Epithelial cell of proximal tubule (primary cell): ENCODE measurements at places on chromosomes 4 and X. TPM values are rescaled to one million over a fixed set of nuclear protein-coding genes. Genes with fewer than 3 reads are reported as not detected.

DNA sequence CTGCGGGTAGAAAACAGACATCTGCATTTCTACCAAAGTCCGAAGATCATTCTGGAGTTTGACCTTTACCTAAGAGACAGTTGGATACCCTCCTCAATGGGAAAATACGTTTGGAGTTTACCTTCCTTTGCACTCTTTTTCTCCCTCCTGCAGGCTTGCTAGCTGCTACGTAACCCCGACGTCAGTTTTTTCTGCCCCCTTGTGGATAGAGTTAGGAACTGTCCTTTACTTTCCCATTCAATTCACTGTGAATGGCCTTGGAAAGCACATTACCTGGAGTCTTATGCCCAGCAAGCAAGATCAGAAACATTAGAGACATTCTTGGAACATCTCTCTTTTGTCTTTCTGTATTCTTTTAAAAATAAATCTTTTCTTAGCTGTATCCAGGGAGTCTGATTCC is 250.7 kb downstream of the NAP1L3 start:
- DNase-seq, result no peak

DNA sequence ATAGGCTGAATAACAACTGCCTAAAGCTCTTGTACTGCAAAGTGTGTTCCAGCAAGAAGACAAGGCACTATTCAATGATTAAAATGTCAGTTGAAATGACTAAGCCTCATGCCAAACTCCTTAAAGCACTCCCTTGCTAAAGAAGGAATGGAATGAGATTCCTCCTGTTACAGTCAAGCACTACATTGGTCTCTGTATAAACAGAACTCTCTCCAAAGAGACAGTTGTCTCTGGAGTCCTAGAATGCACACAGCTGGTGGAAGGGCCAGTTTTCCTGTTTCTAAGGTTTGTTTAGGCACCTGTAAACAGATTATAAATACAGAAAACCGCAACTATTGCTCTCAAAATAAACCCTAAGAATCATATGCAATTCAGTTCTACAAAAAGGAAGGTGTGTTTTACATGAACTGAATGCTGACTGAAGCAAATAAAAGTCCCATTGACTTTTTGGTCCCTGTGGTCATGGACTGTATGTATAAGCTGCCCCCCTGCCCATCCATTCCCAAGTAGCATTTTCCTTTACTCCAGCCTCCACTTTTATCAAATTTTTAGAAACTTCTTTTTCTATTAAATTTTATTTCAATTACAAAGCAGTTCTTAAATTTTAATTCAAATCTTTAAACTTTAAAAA is 47.0 kb downstream of the FAT1 start:
- DNase-seq, result peak; percentile 87

- no peak for DNase-seq
Observed at GRCh38 chrX:39248330-39248729, 447.1 kb downstream of the MID1IP1 start.

- DNase-seq, result no peak
Observed at GRCh38 chr4:88169298-88169697, 10.9 kb upstream of the ABCG2 start.

DNA sequence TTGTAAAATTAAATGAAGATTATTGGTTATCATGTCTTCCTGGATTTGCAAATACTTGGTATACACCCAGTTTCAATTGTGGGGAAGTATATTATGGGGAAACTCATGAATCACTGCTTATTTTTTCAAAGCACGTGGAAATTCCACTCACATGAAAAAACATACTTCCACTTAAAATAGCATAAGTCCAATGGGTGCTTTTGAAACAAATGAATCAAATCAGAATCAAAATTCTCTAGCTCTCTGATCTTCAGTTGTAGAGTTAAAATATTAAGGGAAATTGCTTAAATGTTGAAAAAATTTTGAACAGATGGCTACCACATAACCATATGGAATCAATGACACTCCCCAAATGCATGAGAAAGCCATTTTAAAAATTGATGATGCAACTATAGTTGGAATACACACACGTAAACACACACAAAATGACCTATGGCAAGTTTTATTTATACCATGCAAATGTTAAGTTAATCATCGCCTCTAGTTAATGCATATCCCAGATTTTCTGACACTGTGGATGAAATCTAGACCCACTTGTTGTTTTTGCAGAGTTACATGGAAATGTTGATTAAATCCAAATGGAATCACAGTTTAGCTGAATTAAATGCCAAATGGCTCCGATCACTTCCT is 93.2 kb downstream of the ARSF start:
- DNase-seq, result no peak

GRCh38 chr4:122705009-122705408 is 27.5 kb upstream of the BBS12 start:
- no peak for DNase-seq

GRCh38 chr4:100721077-100721476 is 203.3 kb upstream of the EMCN start:
- no peak for DNase-seq

GRCh38 chr4:113987382-113987941 is 8.0 kb upstream of the ARSJ start:
- no peak for DNase-seq

DNA sequence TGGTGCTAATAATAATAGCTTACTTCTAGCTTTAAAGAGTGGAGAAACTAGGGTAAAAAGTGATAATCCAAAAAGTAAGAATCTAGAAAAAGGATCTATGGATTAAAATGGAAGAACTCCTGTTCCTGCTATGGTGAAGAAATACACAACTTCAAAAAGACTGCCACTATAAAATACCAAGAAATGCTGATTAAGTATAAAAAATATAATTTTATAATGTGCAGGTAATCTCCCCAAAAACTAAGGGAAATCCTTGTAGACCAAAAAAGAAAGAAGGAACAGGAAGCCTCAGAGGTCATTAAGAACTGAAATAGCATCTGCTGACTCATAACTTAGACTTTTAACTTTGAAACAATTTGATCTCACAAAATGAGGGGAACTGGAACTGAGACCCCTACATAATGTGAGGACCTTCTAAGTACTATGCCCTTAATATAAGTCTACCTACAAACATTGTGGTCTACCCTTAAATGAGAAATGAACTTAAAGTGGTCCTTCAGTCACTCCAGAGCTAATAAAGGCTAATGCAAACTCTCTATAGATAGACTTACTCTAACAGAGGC is 50.6 kb upstream of the SRPX start:
- no peak for DNase-seq

The TAPT1 gene
- 7.0 and 12.7 TPM in 2 replicates for total RNA-seq

DNA sequence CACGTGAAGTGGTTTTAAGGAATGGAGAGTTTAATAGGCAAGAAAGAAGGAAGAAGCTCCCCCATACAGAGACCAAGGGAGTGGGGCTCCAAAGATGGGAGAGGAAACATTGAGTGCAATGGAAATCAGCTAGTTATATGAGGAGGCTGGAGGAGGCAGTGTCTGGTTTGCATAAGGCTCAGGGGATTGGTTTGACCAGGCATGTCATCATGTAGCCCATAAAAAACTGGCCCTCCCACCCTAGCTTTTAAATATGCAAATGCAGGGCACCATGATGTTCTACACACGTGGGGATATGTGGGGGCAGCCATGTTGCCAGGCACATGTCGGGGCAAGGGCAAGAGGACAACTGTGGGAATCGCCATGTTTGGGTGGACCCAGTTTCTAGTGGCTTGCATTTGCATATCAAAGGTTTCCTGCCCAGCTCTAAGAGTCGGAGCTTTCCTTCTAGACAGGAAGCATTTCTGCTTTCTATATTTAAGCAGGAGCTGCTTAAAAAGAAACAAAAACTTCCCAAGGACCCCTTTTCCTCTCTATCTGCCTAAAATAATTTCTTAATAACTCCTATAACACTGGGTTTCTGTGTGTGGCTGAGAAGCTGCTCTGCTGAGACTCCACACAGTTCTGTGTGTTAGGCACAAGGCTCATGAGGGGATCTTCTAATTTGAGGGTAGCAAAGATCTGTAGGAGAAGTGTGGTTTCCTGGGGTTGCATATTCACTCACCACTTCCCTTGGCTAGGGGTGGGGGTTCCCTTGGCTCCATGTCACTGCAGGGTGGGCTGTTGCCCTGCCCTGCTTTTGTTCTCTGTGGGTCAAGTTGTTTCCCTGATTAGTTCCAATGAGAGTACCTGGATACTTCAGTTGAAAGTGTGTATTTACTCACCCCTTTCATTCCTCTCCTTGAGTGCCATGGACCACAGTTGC is 113.5 kb downstream of the VSIG4 start:
- no peak for DNase-seq

- DNase-seq, result no peak
Observed at GRCh38 chrX:81875800-81876199, 673.9 kb downstream of the SH3BGRL start.

DNA sequence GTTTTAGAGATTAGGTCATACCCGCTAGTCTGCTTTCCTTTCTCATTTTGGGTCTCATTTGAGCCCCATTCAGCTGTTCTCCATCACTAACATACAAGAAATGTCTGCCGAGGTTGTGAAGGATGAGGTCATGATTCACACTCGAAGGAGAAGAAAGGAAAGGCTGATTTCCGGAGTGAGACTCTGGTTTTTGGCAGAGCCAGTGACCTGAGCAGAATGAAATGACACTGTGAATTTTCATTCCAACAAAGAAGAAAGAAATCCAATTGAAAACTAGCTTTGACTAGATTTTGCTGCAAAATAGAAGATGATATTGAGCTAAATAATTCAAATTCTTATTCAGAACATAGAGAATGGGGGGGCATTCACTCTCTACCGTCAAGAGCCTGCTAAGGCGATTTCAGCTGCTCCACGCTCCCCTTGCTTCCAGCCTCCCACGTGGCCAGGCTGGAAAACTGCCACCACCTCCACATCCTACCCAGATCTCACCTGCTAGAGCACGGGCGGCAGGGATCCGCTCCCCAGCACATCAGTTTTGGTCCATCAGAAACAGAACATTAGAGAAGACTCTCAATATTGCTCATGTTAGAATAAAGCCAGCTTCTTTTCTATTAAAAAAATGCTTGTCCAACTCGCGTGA is 39.0 kb downstream of the F11 start:
- no peak for DNase-seq

DNA sequence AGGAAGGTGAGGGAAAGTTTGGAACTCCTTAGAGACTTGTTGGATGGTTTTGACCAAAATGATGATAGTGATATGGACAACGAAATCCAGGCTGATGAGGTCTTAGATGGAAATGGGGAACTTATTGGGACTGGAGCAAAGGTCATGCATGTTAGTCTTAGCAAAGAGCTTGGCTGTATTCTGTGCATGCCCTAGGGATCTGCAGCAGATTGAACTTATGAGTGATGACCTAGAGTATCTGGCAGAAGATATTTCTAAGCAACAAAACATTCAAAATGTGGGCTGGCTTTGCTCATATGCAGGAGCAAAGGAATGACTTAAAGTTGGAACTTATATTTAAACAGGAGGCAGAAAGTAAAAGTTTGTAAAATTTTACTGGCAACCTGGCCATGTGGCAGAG is 489.3 kb upstream of the DIPK2B start:
- DNase-seq, result no peak

GRCh38 chrX:26672571-26672970 is 456.6 kb downstream of the MAGEB5 start:
- no peak for DNase-seq

DNA sequence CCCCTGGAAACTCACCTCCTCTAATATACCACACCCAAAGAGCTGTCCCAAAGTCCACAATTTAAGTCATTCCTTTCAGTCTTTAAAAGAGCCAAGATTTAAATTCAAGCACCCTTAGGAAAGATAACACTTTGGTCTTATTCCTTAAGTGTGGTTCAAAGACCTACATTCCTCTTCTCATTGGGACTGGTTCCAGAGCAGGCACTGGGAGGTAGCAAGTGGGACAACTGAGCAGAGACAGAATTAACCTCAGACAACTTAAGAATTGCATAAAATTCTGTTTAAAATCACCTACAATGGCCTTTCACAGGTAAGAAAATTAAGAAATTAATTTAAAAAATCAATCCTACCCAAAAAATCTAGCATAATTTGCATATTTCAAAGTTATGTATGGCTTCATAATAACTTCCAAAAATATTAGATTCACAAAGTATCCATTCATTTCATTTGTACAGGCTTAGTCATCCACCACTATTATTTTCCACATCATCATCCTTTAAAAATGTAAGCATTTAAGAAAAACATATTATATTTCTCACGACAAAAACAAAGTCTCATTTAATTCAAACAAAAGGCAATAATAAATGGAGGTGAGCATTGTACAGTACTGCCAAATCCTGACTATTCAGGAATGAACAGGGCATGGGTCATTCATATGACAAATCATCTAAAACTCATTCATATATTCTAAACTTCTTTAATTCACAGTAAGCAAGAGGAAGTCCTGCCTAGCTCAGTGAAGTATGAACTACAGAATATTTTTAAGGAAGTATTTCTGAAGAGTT is 13.6 kb downstream of the PRSS12 start:
- no peak for DNase-seq

- peak; percentile 20 for DNase-seq
Observed at GRCh38 chr4:40309250-40309774, 25.8 kb upstream of the CHRNA9 start.

- DNase-seq, result no peak
Observed at GRCh38 chr4:128379860-128380259, 92.2 kb upstream of the PGRMC2 start.

- DNase-seq, result no peak
Observed at GRCh38 chrX:45524296-45524695, 323.6 kb upstream of the DIPK2B start.

- DNase-seq, result no peak
Observed at GRCh38 chrX:136450050-136450830, 37.5 kb upstream of the BRS3 start.

The SMIM10L2A gene
- 0.65 and 2.3 TPM in 2 replicates for total RNA-seq

GRCh38 chr4:186915816-186916215 is 192.2 kb upstream of the FAT1 start:
- peak; percentile 72 for DNase-seq

- no peak for DNase-seq
Observed at GRCh38 chrX:141609111-141609510, 19.6 kb downstream of the SPANXA2 start.

DNA sequence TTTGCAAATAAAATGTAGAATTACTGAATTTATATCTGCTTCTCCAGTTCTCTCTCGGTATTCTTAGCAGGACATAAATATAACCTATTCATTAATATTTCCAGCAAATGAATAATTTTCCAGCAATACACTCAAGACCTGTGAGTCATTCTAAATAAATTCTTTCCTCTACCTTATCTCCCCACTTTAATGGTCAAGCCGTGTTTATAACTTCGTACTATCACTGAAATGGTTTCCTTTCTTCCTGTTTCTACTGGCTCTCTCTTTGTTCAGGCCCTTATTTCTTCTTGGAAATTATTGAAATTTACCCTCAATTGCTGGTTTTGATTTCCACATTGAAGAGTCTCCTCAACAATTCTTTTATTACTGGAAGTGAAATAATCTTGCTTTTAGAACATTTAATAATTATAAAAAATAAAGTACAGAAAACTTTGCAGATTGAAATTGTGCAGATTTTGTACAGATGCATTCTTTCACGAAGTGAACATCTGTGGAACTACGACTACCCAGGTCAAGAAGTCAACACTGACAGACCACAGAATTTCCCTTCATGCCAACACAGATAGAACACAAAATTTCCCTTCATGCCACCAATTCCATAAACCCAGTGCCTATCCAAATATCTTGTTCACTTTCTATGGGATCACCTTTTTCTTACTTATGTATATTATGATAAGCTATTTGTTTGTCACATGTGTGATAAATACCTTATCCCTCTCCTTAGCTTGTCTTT is 205.7 kb downstream of the FAT4 start:
- no peak for DNase-seq
